ENCODE measurements at places on chromosomes 13 and 19.

DNA sequence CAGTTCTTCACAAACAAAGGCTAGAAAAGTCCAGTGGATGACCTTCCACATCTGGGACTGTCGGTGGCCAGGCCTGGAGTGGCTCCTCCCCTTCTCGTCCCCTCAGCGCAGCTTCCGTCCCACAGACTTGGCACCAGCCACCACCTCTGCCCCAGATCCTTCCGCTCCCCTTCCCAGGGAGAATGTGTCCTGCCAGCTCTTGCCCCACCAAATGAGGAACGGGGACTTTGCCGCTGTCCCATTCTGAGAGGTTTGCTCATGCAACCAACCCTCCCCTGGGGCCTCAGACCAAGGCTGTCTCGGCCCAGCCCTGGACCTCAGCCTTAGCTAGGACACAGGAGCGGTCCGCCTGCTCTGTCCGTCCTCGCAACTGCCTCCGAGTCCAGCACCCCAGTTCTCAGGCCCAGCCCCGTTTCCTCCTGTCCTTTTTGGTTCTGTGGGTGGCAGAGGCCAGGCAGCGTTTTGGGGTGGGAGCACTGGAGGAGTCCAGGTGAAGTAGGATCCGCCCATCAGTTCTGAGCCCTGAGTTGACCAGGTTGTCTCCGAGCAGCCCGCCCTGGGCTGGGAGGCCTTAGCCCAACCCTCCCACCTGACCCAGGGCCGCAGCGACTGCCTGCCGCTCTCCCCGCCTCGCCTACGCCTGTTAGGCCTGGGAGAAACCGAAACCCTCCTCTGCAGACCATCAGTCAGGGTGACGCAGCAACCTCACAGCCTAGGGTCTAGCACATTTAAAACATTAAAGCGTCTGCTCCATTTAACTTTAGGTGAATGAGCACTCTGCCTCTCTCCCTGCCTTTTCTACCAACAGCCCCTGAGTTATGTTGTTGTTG is 284.3 kb downstream of the FOXO1 start:
- DNase-seq = no peak

DNA sequence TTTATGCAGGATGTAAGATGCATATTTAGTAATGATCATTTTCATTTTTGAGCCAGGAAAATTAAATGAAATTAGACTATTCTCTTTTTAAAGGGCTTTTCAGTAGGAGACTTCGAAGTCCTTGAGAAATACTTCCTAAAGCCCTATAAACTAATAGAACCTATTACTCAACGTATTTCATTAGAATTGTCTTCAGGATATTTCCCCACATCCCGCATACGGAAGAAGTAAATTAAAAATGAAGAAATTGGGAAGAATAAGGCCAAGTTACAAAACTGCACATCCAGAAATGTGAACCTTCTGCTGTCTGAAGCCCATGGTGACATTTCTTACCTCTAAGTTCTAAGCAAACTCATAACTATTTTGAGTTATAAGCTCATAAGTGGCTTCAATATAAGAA is 66.5 kb downstream of the RXFP2 start:
- no peak for DNase-seq

DNA sequence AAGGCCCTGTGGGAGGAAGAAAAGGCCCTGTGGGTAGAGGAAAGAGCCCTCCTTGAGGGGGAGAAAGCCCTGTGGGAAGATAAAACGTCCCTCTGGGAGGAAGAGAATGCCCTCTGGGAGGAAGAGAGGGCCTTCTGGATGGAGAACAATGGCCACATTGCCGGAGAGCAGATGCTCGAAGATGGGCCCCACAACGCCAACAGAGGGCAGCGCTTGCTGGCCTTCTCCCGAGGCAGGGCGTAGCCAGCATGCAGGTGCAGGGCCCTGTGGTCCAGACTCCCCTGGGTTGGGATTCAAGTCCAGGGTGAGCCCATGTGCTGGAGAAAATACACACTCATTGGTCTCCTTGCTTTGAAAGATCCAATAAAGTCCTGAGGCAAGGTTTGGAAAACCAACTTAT is 4.1 kb downstream of the CCDC70 start:
- DNase-seq = no peak

- no peak for DNase-seq
Observed at GRCh38 chr19:10439588-10439987, 19.2 kb downstream of the PDE4A start.

DNA sequence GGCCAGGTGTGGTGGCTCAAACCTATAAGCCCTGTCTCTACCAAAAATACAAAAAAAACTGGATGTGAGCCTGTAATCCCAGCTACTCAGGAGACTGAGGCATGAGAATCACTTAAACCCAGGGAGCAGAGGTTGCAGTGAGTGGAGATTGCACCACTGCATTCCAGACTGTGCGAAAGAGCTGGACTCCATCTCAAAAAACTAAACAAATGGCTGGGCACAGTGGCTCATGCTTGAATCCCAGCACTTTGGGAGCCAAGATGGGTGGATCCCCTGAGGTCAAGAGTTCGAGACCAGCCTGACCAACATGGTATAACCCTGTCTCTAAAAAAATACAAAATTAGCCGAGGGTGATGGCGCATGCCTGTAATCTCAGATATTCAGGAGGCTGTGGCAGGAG is 34.9 kb upstream of the ZNF83 start:
- DNase-seq = no peak

DNA sequence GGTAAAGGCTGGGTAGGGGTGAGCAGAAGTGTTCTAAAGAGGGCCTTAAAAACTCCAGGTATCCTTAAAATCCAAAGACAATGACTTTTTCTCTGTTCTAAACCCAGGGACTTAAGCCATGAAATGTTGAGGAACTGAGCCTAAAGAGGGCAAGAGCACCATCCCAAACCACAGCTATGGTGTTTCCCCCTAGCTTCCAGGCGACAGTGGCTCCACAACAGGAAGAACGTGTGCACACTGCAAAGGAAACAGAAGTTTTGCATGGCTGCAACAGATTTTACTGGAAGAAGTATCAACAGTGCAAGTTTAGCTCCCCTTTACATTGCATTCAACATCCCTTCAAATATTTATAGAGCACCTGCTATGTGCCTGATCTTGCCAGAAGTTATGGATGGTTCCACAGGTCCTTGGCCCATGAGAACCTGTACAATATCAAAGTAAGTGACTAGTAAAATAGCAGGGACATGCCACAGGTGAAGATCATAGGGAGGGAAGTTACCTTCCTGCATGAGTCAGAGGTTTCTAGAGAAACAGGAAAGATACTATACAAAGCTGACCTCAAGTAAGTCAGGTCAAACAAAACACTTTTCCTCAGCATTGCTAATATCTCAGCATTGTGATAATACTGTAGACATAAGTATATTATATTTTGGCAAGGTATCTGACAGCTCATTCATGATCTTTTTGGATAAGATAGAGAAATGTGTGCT is 8.4 kb upstream of the KCTD12 start:
- no peak for DNase-seq

DNA sequence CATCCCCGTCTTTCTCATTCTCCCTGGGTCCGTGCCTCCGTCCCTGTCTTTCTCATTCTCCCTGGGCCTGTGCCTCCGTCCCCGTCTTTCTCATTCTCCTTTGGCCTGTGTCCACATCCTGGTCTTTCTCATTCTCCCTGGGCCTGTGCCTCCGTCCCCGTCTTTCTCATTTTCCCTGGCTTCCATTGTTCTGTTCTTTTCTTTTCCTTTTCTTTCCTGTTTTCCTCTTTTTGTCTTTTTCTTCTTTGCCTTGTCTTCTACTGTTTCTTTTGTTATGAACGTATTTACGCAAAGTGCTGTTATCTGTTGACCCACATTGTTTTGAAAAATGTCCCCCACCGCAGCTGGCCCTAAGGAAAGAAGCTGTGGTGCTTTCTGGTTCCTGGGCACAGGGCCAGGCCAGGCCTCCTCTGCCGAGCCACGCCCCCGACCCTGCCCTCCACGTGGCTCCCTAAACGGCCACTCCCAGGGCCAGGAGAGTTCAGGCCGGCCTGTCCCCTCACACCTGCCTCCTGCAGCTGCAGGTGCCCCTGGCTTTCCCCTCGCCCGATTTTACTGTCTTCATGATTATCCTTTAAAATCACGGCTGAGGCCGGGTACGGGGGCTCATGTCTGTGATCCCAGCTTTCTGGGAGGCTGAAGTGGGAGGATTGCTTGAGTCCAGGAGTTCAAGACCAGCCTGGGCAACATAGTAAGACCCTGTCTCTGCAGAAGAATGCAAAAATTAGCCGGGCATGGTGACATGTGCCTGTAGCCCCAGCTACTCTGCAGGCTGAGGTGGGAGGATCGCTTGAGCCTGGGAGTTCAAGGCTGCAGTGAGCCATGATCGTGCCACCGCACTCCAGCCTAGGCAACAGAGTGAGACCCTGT is 14.0 kb upstream of the TMPRSS9 start:
- DNase-seq = no peak

- DNase-seq = no peak
Observed at GRCh38 chr19:55091126-55091910, 15.6 kb downstream of the EPS8L1 start.

- peak; percentile 27 for DNase-seq
Observed at GRCh38 chr13:108166078-108166477, 49.3 kb downstream of the LIG4 start.

- peak; percentile 48 for DNase-seq
Observed at GRCh38 chr13:113458253-113459065, 5.2 kb upstream of the ADPRHL1 start.

Measured in umbilical cord (tissue), 2 donors.